ENCODE measurements at places on chromosomes 5 and 9.

GRCh38 chr5:151139646-151140045 lies 17.9 kb downstream of the ANXA6 start:
- DNase-seq, result no peak

DNA sequence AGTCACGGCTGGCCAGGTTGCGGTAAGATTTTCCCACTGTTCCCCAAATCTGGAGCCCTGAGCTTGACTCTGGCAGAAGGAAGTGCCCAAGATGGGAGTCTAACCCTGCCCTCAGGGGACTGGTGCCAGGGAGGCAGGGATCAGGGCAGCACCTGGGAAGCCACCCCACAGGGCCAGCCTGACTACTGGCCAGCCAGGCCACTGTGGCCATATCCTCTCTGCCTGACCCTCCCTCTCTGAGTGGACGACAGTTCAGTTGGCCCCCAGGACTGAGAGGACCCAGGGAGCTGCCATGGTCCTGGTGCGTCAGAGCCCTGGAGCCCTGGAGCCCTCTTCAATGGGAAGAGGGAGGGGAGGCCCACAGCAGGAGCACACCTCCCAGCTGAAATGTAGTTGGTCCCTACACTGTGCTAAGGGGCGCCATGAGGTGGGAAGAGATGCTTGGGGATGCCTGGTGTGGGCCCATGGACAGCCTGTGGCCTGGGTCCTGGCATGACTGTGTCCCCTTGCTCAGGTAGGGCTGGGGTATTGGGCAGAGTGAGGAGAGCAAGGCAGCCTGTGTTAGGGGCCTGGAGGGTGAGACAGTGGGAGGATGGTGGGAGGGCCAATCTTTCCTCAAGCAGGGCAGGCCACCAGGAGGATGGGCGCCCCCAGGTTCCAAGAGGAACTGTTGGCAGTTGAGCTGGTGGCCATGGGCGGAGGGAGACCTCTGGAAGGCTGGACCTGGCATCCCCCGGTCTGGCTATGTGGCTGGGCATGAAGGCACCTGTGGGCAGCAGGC lies 81.1 kb downstream of the PHF2 start:
- DNase-seq, result no peak

DNA sequence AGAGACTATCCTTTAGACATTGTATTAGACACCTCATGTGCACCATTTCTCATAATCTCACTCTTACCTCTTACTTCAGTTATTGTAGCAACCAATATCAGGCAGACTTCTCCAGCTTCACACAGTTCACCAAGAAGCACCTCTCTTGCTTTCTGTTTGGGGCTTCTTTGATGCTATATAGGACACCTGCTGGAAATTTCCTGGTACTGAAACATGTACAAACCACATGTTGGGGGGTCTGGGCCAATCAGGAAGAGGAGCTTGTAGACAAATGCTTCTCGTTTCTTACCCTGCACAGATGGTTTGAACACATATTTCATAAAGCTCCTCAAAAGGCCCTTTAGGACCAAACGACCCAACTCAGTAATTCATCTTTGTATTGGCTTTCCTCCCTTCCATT lies 212.1 kb downstream of the IZUMO3 start:
- DNase-seq, result no peak

GRCh38 chr5:80181618-80182211 lies 74.1 kb downstream of the SERINC5 start:
- DNase-seq, result peak; percentile 90

- peak; percentile 52 for DNase-seq
Measured at GRCh38 chr5:2751592-2752021, at the start of gene IRX2. Gene IRX2, minus strand, starts transcription at chr5:2751677. Its CDS starts 264 bp downstream, at chr5:2751413.

DNA sequence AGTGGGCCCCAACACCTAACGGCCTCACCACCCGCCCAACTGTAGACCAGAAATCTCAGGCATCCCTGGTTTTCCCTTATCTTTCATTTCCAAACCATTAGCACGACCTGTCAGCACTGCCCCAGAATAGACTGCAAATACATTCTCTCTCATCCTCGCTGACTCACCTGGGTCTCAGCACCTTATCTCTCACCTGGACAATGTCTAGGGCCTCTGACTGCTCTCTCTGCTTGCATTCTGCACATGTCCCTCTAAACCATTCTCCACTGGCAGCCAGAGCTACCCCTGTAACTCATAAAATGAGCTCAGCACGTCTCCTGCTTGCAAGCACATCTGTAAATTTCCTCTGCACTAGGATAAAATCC lies 12.7 kb downstream of the CKMT2 start:
- no peak for DNase-seq

DNA sequence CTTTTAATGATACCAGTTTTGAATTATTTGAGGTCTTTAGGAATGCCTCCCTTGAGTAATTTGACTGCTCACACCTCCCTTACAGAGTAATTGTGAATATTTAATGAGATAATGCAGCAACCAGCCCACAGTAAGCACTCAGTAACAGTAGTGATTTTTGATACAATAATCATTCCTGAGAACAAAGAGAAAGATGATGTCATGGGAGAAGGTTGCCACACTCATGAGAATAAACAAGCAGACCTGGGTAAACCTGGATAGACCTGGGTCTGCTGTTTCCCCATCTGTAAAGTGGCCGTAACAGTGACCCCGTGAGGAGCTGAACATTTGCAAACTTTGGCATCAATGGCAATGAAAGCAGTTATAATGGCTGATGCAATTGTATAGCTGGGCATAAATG lies 4.2 kb downstream of the C1QTNF2 start:
- no peak for DNase-seq

DNA sequence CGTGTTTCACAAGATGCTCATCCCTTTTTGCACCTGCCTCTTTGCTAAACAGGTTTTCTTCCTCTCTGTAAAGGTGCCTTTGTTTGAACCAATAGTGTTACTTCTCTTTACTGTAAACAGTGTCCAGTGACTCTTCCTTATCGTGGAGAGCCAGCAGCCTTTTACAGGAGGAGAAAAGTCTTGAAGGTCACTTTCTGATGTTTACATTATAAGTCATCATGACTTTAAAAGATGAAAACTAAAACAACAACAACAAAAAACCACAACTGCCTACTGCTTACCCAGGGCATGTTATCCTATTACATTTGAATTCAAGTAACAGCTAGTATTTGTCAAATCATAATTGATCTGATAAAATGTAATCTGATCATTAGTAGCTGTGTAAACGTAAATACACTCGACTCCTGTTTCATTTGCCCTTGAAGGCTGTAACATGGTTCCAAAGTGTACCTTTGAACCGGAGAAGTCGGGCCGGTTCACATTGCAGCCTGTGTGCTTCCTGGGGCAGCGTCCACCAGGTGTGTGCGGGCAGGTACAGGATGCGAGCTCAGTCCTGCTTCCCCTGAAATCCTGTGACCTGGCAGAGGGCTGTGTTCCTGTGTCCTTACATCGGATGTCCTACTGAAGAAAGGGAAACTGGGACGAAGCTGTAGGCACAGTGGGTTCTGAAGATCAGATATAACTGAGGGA lies 118.1 kb downstream of the C9orf152 start:
- DNase-seq, result no peak

DNA sequence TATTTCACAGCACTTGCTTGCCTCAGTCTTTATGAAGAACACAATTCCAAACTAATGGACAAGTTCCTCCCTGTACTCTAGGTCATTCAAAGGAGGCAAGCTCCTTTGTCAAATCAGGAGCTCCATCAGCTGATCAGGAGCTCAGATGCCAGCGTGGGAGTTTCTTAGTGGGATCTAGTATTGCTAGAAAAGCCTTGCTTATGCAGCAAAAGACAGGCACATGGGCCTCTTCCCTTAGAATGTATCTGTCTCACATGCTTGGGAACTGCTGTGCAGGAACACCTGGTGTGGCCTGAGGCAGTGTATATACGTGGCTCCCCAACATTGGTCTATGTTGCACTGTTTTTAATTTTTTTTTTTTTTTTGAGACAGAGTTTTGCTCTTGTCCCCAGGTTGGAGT lies 21.4 kb upstream of the HAVCR1 start:
- no peak for DNase-seq

DNA sequence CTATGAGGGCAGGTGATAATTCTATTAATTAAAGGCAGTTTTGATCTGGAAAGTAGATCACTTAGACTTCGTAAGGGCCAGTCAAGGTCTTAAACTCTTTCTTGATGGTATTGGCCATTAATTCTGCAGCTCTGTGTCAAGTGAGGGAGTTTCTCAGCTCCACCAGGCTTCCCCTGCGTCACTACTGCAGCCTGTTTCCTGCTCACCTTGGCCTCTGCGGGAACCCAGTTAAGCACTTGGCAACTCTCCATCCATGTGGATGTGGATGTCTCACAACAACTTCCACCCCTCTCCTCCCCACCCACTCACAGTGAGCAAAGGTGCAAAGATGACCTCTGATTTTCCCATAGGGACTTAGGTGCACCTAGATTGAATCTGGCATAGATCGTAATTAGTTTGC lies 191.6 kb downstream of the PLK2 start:
- peak; percentile 96 for DNase-seq

DNA sequence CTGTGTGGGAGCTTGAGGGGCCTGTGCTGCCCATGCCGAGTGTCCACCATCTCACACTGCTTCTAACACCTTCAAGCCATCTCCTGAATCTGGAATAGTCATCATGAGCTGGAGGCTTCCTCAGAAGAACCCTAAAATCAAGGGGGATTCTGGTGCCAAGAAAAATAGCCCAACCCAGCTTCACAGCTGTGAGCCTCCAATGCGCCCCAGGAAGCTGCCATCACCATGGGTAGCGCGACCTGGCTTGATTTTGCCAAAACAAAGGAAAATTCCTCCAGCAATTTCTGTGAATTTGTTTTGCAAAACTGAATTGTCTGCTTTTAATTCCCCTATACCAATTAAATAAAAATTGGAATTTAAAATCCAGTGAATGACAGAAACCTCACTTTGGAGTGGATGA lies 6.2 kb upstream of the TIFAB start:
- no peak for DNase-seq

DNA sequence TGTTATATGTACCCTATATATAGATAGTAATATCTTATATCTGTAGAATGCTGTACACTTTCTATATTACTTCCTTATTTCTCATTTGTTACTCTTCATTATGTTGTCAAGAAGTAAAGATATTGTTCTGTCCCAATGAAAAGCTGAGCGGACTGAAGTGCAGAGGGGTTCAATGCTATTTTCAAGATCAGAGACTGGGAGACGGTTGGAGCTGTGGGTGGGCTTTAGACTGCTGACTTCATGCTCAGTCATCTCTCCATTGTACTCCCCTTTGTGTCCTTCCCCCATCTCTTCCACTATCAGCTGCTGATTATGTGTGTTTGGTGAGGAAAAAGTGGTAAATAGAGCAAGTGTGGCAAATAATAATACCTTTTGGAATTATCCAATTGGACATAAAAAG lies 532.3 kb upstream of the ZNF608 start:
- no peak for DNase-seq

DNA sequence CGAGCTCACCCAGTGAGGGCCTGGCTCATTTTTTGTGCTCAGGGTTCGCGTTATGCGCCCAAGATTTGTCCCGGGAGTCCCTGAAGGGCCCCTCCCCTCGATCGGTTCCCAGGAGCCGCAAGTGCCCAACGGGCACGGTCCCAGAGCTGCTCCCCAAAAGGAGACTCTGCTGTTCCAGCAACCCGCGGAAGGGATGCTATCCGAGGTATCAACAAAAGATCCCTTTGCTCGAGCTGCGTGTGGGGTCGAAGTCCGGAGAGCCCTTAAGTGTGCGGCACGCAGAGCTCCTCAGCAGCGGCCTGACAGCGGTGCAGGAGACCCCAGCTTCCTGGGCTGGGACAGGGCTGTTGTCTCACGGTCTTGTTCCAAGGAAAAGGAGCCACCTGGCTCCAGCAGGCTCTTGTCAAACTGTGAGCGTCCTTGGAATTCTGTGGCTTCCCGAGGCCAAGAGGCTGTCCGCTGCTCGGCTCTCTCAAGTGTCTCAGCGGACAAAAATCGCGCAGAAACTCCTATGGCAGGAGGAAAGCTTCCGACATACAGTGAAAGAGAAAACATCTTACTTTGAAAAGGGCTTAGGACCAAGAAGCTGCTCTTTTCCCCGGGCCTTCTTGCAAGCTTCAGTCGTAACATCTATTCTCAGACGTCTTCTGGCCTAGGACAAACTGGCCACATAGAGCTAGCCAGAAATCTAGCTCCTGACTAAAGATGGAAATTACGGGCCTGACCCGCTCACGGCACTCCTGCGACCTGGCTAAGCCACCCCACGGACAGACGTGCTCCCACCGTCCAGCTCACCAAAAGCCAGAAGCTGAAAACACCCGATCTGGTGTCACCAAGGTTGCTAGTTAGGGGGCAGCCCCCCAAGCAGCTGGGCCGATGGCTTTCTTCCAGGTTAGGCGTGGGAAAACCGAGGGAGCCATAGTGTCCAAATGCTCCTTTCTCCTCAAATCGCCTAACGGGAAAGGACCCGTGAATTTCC lies 2.6 kb upstream of the FOXB2 start:
- no peak for DNase-seq

- peak; percentile 46 for DNase-seq
Measured at GRCh38 chr9:125822902-125823301, 75.7 kb downstream of the PBX3 start.

- no peak for DNase-seq
Measured at GRCh38 chr5:103389357-103389756, 130.8 kb downstream of the MACIR start.

- peak; percentile 64 for DNase-seq
Measured at GRCh38 chr5:128537221-128537999, 635 bp downstream of the FBN2 start.

DNA sequence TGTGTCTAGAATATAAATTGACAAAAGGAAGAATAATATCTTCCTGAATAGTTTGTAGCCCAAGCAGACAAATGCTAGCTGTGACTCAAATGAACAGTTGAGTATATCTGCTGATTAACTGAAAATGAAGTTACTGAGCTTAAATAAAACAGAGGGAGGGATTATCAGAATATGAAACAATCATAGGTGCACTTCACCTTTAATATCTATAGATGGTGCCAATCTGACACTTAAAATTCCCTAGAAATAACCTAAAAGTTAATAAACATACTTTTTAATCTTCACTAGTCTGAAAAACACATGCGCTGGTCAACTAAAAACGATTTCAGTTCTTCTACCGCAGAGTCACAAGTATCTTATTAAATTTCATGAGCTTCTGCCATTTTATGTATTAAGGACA lies 280.8 kb upstream of the RASA1 start:
- DNase-seq, result no peak

GRCh38 chr5:127599847-127600246 lies 49.0 kb upstream of the CTXN3 start:
- DNase-seq, result no peak

- DNase-seq, result no peak
Measured at GRCh38 chr5:115522832-115523403, 21.7 kb downstream of the FEM1C start.
